GM04503 (cell line): ENCODE measurements at places on chromosomes 6 and 20.

- no peak for DNase-seq
These were observed 253.1 kb downstream of the FNDC1 start for GRCh38 chr6:159422041-159422984.

- no peak for DNase-seq
These were observed 229.5 kb upstream of the RNF24 start for GRCh38 chr20:4244700-4245485.

DNA sequence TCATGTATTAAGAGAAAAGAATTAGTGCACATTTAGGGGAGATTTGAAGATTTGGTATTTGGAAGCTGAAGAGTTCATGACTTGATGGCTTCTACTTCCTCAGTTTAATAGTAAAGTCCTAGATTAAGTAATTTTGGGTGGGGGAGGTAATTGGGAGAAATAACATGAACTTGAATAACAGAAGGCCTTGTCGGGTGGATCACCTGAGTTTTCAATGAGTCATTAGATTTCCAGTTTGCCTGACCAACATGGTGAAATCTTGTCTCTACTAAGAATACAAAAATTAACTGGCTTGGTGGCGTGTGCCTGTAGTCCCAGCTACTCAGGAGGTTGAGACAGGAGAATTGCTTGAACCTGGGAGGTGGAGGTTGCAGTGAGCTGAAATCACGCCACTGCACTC lies 181.0 kb downstream of the GJA1 start:
- DNase-seq, result no peak

GRCh38 chr6:73722318-73723060 lies 26.5 kb downstream of the CD109 start:
- DNase-seq, result peak; percentile 86

GRCh38 chr6:155380666-155381332 lies 66.5 kb upstream of the TFB1M start:
- DNase-seq, result no peak

GRCh38 chr20:46088409-46089166 lies 1.2 kb downstream of the NCOA5 start:
- DNase-seq, result no peak

DNA sequence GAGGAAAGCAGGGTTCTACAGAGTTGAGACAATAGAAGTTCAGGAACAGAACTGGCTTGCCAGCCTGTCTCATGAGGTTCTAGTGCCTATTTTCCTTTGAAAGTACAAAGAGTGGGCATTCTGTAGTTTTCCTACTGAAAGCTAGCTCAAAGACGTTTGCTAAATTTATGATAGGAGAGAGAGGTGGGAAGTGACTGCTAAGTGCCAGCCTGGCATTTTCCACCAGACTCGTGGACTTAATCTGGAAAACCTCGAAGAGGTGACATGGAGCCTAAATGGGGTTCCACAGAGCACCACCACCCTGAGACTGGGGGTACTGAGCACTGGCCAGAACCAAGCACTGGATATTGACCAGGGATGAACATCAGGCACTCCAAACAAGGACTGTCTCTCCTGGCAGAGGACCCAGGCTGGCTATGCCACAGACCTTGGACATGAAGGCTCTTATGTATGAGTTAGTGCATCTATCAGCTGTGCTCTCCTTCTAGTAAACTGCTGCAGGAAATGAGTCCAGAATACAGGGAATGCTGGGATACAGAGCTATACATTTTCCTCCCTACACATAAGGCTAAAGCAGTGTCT lies 7.1 kb downstream of the PEX6 start:
- DNase-seq, result no peak

- no peak for DNase-seq
These were observed 41.9 kb upstream of the SDHAF4 start for GRCh38 chr6:70524721-70525286.

GRCh38 chr6:72683797-72684196 lies 61.9 kb downstream of the KCNQ5 start:
- DNase-seq, result no peak

- DNase-seq, result no peak
These were observed 374.9 kb upstream of the JAG1 start for GRCh38 chr20:11048739-11049138.

GRCh38 chr6:137086031-137086430 lies 41.3 kb upstream of the IL20RA start:
- DNase-seq, result no peak

DNA sequence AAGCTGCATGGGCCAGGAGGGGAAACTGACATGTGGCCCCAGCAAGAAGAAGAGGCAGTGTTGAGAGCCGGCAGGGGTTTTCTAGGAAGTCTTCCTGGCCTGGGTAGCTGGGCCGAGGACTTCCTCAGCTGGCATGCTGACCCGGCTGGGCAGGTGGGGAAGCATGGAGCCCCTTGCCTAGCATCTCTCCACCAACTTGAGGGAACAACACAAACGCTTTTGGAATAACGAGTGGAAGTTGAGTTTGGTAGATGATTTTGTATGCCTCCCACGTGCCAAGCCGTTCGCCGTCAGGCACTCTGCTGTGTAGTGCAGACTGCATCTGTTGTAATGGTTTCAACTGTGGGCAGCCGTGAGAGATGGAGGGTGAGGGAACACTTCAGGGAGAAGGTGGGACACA lies 7.3 kb downstream of the TMEM181 start:
- DNase-seq, result no peak

GRCh38 chr6:98836025-98836961 lies 1.9 kb downstream of the POU3F2 start:
- no peak for DNase-seq

GRCh38 chr6:149497365-149497764 lies 12.6 kb upstream of the ZC3H12D start:
- DNase-seq, result no peak

DNA sequence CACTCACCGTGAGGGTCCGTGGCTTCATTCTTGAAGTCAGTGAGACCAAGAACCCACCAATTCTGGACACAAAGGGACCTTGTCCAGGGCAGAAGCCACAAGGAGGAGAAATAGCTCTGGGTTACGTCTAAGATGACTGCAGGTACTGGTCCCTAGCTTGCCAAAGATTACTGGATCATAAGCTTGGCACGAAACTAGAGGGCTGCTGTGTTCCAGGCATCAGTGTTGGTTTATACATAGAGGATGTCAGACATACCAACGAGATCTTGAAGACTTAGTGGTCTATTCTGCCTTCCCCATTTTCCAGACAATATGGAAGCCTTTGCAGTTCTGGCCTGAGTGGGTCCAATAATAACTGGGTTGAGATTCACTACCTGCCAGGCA lies 175.7 kb downstream of the TBX18 start:
- DNase-seq, result no peak

- no peak for DNase-seq
These were observed 77.7 kb downstream of the ASCC3 start for GRCh38 chr6:100803264-100804045.

DNA sequence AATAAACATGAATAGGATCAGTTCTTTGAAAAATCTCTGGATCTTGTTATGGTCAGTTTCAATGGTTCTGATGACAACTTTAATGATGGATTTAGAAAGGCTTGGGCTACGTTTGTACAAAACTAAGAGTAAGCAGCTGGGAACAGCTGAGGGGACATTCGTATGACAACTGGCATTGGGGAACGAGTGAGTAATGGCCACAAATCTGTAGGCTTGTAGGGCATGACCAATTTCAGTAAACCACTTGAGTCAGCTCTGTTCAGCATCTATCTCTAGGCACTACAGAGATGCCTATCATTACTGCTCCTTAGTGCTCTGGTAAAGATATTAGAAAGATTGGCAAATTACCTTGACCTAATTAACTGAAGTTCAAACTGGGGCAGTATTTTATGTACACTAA lies 1375.6 kb downstream of the EPHA7 start:
- no peak for DNase-seq

DNA sequence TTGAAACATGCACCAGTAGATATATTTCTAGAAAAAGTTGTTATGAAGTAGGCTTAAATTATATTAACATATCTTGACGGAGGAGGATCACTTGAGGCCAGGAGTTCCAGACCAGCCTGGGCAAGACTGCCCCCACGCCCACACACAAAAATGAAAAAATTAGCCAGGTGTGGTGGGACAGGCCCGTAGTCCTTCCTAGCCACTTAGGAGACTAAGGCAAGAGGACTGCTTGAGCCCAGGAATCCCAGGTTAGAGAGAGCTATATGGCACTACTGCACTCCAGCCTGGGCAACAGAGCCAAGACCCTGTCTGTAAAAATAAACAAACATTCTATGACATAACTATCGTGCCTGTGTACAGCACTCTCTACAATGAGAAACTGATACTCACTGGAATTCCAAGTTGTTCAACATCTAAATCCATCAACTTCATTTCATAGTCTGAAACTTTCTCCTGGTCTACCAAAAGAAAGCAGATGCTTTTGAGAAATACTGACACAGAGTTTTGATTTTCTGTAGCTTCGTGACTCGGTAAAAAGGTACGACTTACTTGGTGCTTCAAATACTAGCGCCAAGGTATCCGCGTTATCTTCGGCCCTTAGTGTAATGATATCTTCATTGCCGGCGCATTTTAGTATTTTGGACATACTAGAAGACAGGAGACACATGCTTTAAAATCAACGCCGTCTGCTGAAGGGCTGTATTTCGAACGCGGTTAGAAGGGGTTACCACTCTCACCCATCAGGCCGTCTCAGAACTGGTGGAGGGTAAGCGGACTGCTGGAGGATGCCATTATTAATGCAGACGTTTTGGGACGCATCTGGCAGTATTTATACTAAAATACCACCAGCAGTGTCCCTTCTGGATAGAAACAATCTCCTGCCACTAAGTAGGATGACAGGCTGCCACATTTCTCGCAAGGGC lies 1.3 kb downstream of the PCNA start:
- no peak for DNase-seq

- no peak for DNase-seq
These were observed 76.3 kb upstream of the FBXL4 start for GRCh38 chr6:99024089-99024488.

- no peak for DNase-seq
These were observed 13.2 kb upstream of the HMGA1 start for GRCh38 chr6:34223381-34223955.

DNA sequence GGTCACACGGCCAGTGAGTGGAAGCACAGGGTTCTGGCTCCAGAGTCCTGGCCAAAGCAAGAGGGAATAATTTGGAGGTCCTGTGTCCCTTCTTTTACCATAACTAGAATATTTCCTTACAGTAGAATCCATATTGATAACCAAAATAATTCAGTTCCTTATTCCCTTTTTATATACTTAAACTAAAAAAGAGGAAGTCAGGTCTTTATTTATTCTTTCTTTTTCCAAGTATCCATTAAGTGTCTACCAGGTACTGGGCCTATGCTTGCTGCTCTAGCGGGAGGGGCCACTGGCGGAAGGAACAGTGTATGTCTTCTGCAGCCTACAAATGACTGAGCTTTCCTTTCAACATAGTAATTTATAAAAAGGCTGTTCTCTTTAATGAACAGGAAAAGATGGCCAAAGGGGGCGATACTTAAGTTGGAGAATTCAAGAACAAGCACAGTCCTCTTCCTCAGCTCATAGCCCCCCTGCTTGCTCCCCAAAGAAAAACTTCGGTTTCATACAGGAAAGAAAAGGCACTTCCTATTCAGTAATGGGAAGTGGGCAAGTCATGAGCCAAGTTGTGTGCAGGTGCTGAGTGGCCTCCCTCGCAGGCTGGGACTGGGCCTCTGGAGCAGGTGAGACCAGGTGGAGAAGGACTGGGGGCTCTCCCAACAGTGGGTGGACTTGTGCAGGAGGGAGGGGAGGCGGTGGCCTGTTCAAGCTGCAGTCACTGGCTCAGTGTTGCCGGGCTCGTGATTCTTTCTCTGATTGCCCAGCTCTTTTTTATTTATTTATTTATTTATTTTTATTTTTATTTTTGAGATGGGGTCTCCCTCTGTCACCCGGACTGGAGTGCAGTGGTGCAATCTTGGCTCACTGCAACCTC lies 110.9 kb downstream of the ARMC2 start:
- no peak for DNase-seq

GRCh38 chr20:57966620-57967019 lies 256.8 kb upstream of the PMEPA1 start:
- no peak for DNase-seq

- no peak for DNase-seq
These were observed 75.4 kb upstream of the PTPN1 start for GRCh38 chr20:50434653-50435396.

DNA sequence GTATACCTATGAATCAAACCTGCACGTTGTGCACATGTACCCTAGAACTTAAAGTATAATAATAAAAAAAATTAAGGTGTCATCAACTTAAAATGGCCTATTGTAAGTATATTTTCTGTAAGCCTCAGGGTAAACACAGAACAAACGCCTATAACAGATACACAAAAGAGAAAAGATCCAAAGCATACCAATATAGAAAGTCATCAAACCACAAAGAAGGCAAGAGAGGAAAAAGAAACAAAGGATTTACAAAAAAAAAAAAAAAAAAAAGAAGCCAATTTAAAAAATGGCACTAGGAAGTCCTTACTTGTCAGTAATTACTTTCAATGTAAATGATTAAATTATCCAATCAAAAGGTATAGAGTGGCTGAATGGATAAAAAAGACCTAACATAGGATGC lies 24.6 kb upstream of the ASF1A start:
- no peak for DNase-seq

DNA sequence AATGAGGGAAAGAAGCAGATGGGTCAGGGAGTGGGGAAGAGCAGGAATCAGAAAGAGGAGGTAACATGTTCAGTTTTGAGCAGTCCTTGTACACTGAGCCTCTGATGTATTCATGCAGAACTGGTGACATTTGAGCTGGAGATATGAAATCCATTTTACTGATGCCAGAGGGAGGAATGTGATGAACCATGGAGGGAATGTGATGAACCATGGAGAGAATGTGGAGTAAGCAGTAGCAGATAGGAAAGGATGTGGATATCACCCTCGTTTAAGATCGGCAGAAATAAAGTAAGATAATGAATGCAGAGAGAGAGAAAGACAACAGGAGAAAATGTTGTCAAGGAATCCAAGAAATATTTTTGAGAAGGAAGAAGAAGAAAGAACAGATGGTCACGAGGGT lies 231.6 kb downstream of the TBXT start:
- DNase-seq, result no peak

- DNase-seq, result no peak
These were observed 70.0 kb downstream of the PSMG4 start for GRCh38 chr6:3328796-3329195.

DNA sequence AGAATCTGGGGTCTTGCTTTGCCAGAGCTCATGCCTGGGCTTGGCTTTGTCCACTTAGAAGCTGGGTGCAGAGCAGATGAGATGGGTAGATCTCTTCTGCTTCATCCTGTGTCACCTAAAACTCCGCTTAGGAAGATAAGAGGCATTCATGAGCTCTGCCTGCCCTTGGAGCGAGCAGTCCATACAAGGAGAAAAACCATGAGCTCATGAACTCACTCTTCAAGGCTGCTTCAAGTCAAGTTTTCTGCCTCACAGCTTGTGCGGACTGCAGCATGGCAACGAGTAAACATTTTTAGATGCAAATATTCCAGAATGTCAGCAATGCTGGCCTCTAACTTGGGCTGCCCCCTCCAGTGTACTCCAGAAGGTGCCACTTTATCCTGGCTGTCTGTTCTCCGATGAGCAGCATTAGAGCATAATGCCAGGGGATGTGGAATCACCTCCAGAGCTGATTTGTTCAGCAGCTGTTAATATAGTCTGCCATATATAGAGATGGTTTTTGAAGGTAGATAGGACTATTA lies 10.7 kb upstream of the UQCC2 start:
- no peak for DNase-seq
